Posterior cingulate gyrus (tissue), 11 donors: ENCODE measurements at places on chromosomes 16 and 17.

GRCh38 chr16:21339941-21340340 is 61.9 kb upstream of the CRYM start:
- no peak for DNase-seq

GRCh38 chr16:70380248-70380918 is 33.7 kb downstream of the DDX19A start:
- no peak for DNase-seq

- no peak for DNase-seq
These were observed 184.6 kb upstream of the HSBP1 start for GRCh38 chr16:83623091-83623730.

DNA sequence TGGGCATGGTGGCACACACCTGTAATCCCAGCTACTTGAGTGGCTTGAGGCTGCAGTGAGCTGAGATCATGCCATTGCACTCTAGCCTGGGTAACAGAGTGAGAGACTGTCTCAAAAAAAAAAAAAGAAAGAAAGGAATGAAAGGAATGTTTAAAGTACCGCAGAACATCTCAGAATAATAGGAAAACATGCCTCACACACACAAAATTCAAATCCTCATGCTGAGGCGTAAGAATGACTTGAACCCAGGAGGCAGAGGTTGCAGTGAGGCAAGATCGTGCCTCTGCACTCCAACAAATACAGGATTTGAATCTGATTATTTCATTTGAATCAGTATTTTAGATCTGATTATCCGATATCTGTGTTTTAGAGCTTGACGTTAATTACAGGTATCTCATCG is 21.3 kb upstream of the GAA start:
- no peak for DNase-seq

DNA sequence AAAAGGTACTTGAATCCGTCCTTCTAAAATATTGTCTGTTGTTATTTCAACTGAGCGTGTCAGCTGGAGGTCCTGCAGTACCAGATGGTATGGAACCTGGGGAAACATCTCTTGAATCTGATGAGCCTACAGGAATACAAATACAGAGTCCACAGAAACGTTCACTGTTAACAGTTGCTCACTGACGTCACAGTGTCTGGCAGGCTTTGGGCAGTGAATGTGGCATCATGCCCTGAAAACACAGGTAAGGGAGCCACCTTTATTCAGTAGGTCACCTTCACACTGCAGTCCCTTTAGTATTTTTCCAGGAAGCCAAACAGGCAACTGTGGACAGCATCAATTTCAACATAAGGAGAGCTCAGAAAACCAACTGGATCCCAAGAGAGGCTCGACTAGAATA is 56.1 kb downstream of the AMFR start:
- no peak for DNase-seq

DNA sequence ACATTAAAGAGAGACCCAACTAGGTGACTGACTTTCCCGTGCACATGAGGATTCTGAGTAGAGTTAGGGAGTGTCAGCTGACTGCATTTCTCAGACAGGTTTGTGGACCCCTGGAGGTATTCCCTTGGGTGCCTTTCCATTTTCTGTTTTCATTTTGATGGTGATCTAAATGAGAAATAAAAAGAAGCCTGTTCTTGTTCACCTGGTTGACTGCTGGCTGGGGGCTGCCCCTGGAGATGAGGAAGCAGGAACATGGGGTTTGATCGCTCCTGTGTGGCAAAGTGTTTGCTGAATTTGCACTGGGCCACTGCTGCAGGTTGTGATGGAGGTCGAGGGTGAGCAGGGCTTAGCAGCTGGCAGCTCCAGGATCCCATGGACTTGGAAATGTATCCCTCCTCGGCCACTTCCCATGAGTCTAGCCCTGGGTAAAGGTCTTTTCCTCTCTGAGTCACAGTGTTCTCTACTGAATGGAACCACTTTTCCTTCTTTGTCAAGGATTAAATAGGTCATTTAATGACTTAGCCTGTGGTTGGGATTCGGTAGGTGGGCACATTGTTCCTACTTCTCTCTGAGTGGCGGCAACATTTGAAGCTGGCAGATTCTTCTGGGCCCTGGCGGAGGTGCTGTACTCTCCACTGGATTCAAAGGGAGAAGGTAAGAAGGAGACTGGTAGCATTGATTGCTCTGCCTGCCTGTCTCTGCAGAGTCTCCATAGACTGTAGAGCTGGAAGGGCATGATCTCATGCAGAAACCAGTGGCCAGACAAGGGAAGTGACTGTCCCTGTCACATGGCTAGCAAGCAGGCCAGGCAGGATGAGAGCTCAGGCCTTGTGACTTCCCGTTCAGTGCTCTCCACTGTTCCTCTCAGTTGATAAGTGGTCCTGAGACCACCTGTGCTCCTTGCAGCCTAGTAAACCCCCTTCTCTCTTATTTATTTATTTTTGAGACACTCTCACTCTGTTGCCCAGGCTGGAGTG is 17.9 kb downstream of the SNX29 start:
- DNase-seq: peak; percentile 66

DNA sequence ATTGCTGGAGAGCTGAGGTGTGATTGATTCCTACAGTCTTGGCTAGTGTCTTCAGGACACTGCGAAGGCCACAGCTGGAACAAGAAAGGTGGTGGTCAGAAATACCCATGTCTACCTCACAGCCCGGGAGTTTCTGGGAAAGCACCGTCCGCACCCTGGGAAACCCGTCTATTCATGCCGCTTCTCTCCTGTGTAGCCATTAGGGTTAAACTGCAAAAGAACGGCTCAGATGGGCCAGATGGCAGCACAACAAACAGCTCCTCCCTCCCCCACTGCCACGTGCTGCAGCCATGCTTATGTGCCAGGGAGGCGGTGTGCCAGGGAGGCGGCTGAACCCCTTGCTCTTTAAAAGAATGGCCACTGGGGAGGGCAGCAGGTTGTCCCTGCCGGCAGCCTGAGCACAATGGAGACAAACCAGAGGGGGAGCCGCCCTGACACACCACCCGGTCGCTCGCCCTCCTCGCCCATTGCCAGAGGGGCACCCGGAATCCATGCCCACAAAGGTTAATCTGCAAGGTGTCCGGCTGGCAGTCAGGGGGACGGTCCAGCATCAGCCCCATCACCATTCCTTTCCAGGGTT is 65.2 kb downstream of the CYTH1 start:
- peak; percentile 90 for DNase-seq
